ENCODE measurements at places on chromosomes 4 and X.

DNA sequence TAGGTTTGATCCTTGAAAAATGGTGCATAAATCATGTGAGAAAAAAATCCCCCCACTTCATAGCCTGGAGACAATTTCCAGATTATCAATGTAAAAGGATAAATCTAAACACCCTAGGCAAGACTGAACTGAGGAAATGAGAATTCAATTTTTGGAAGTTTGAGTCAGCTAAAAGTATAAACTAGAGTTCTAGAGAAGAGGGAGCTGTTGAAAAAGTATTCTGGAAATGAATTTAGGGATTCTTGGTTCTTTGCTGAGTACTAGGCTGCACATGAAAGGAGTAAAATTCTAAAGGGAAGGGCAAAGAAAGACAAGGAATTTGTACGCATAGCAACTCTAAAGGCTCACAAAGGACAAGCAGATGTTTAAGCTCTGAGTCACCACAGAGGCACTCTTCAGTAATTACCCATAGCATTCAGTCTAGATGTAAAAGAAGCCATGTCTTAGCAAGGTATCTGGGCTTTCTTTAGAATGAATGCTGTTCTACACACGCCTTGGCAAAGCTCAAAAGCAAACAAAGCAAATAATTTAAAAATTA, 896.5 kb downstream of the PDHA2 start:
- DNase-seq, result no peak

- no peak for DNase-seq
These were observed 1016.7 kb upstream of the PCDH10 start for GRCh38 chr4:132132433-132132832.

DNA sequence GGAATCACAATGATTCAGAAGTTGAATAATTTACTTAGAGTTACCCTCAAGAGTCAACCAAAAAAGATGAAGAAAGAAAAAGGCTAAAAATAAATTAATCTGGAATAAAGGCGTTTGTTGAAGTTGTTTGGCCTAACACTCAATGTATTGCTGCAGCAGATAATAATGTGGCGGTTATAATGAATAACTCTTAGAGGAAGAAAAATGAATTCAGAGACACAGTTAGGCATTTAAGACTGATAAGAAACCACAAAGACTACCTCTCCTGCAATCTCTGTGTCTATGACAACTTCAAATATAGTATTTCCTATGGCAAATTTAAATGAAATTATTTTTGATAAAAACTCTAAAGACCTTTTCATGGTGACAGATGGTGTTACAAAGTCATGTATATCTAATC, 1369.1 kb upstream of the AGA start:
- no peak for DNase-seq

DNA sequence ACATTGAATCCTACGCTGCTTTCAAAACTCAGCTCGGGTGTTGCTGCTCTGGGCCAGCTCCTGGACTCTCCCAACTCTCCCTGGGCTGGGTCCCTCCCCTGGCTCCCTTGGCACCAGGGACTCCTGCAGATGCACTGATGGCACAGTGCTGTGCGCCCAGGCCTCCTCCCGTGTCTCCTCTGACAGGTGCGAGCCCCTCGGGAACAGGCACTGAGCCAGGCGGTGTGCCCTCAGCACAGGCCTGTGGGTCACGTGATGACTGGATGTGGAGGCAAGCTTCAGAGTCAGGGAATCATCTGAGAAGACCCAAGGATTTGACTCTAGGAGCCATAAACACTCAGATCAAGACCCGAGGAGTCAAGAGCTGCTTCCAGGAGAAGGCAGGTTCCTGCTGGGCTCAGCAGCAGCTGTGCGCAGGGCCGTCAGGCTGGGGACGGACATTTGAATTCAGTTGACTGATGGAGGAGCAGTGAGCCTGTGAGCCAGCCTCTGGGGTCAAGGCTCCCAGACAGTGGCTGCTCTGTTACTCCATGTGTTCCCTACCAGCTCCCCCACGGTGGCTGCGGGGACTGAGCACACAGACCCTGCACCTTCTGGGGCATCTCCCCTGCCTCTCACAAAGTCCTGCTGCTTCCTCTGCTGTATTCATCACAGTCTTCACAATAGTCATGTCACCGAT, 33.0 kb downstream of the NAT8L start:
- DNase-seq, result no peak

DNA sequence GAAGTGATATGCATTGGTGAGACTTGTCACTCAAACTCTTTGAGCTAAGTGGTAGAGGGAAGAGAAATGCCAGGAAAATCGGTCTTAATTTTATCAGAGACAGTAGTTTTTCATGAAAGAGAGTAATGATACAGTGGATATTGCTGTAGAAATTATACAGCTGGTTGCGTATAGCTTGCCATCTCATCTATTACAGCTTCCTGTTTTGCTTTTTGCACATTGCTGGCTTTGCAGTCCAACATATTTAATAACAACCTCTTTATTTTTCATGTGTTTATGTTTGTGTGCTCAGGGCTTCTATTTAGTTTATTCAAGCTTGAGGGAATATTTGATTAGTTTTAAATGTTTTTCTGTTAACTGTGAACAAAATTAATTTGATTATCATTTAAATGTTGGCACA, 11.5 kb downstream of the SMAD1 start:
- DNase-seq, result no peak

DNA sequence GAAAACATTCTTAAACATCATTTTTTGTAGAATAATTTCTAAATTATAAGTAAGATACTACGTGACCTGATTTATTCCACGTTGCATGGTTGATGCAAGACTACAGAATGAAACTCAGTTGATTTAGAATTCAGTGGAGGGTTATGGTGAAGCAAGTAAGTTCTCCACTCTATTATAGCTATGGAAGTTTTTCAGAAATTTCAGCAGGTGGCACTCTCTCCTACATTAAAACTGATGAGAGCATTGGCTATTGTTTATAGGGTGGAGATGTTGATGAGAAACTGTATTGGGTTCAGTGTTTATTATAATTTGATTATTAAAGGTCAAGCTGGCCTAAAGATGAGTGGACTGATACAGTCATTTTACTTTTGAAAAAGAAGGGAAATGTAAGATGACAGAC, 88.0 kb downstream of the FNIP2 start:
- no peak for DNase-seq

GRCh38 chr4:37219242-37219641, 25.3 kb upstream of the NWD2 start:
- no peak for DNase-seq

DNA sequence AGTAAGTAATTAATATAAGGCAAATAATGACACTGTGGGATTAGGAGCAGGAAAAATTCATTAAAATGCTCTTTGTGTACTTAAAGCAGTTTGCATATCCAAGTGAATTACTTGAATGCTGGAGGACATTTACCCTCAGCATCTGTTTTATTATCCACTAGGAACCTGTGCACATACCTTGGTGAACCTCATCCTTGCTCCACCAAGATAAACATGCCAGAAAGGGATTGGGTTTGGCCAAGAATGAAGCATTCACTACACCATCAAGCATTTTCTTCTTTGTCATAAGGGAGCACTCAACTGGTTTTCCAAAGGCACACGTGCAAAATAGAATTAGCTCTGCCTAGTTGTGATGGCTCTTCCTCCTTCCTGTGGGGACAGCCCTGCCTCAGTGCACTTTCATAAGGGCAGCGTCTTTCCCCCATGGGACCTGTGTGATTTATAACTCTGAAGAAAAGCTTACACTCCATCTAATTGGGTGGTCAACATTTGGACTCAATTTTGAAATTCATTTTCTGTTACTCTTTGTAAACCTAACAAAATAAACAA, 291.7 kb downstream of the USP46 start:
- no peak for DNase-seq

GRCh38 chrX:35890699-35891098, 28.8 kb upstream of the CFAP47 start:
- DNase-seq, result no peak

- no peak for DNase-seq
These were observed 291.9 kb downstream of the BCOR start for GRCh38 chrX:39805825-39806224.

DNA sequence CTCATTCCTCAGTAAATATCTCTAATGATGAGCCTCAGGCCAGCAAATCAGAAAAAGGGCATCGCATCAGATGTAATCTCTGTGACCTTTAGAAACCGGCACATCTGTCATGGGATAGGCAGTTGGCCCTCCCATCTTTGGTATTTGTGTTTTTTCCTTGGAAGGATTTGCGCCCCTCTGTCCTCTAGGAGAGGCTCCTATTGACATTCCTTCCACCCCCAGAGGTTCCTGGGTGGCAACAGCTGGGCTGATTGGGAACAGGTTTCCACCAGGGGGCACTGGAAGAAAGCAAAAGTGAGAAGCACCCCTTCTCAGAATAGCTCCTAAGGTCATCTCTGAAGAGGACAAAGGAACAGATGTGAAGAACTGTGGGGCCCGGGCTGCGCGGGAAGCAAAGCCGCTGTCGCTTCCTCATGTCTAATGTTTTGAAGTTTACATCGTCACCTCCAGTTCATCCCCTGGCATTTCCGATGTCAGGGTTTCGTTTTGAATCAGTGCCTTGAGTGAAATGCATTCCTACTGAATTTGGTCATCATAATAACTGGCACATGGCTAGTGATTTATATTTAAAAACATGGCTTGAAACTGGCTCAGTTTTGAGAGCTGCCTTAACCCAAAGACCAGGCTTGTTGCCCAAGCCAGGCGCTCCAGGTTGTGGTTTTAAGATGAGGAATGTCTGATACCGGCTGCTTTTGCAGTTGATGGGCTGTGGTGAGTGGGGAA, 6.2 kb downstream of the TXK start:
- peak; percentile 40 for DNase-seq

DNA sequence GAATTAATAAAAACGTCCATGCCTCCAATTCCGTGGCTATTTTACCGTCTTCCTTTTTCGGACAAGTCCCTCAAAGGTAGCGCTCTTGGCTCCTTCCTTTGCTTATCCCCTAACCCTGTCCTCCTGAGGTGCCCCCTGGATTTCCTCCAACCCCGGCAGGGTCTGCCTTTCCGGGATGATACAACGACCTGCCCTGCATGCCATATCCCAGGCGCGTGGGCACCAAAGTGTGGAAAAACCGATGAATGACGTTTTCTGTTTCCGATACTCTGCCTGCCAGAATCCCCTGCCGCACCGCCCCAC, 706 bp upstream of the CSTF2 start:
- DNase-seq, result peak; percentile 12

- no peak for DNase-seq
These were observed 256.6 kb downstream of the IL1RAPL1 start for GRCh38 chrX:28843817-28844216.

DNA sequence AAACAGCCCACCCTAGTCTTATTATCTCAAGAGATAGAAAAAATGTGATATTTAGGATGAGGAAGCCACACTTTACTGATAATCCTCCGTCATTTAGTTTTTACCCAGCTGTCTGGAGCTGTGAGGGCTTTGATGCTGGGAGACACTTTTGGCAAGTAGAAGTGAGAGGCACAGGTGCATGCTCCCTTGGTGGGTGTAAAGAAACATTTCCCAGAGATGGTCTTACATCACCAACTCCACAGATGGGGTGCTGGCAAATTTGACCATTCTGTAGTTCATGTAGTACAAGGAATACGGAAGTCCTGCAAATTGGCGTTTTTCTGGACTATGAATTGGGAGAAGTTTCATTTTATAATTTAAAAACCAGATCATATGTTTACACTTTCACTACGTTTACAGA, 28.5 kb downstream of the TRIM61 start:
- no peak for DNase-seq

DNA sequence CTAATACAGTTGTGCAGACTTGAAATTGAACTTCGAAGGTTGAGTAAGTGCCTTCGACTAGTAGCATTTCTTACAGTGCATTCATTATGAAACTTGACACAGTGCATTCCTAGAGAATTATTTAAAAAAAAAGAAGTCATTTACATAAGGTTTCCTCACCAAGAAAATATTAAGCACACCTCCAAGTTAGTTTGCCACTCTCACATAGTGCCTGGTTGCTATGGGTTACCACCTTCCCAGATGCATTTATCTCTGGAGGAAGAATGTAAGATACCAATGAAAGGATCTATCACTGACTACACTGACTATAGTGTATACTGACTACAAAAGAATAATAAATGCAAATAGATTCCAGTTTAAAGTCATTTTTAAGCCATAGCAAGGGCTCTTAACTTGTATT, 311.9 kb upstream of the RASGEF1B start:
- DNase-seq, result no peak

GRCh38 chr4:139633661-139634060, 32.0 kb upstream of the MGST2 start:
- no peak for DNase-seq

GRCh38 chr4:39714166-39714565, 16.2 kb downstream of the UBE2K start:
- DNase-seq, result no peak

DNA sequence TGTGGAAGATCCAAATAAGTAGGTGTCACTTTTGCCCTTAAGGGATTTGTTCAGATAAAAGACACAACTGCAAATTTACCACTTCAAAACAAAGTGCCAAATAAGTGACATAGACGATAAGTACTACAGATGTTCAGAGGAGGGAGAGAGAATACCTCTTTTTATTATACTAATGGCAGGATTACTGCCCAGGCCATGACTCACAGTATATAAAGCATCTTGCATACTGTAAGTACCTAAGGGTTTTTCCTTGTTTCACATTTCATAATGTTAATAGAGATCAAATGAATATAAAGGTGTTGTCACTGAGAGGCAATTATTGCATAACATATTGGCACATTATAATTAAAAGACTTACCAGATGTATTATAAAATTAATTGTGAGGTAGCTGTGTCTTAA, 46.4 kb downstream of the PTPN13 start:
- DNase-seq, result no peak

DNA sequence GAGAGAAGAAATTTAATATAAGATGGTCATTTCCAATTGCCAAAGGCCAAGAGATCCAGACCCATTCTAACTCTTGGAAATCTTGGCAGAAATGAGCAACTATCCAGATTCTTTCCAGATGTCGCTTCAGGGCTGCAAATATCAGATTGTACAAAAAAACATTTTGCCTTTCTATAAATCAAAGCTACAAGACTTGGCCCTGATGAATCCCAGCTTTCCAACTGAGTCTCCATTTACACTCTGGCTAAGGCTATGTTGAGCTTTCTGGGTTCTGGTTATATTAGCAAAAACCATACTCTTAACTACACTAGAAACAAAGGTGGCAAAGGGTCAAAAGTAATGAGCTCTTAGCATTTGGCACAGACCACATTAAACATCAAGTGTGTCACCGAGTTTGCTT, 345.8 kb downstream of the OPHN1 start:
- DNase-seq, result no peak

DNA sequence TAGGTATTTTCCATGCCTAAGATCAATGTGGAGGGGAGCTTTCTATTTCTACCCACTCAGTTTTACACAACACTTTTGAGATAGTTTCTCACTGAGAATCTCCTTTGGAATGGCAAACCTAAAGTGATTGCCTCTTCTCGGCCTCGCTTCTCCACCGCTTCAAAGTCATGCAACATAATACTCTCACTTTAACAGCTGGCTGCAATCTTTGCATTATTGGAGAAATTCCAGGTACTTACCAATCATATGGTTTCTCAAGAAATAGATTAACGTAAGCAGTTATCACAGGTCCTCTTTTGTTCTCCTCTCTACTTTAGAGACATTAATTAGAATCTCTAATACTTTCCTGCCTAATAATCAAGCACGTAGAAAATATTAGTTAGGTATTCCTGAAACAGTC, 3.7 kb upstream of the IL13RA2 start:
- DNase-seq, result no peak
